A549 treated with RU486 at 1 μM for 4 hours (cell line): ENCODE measurements at places on chromosomes 11 and 22. TPM values are rescaled to one million over a fixed set of nuclear protein-coding genes. Genes with fewer than 3 reads are reported as not detected.

The OR4A47 gene
- total RNA-seq: not detected in 5 replicates

The CYTH4 gene
- 0.61 to 0.94 TPM (median 0.86 TPM) in 5 replicates for total RNA-seq

The JHY gene
- total RNA-seq: 3.0 to 3.7 TPM (median 3.5 TPM) in 5 replicates

The PAMR1 gene
- 0.06 TPM in 1 of 5 replicates, not detected in the others for total RNA-seq

The TESMIN gene
- total RNA-seq: 3.6 to 7.0 TPM (median 4.8 TPM) in 5 replicates

The SAA1 gene
- 0.25 to 1.1 TPM (median 0.49 TPM) in 4 of 5 replicates, not detected in the other for total RNA-seq

The SLN gene
- total RNA-seq: 0.64 to 1.5 TPM (median 0.97 TPM) in 5 replicates

The ABCG4 gene
- 0.18 to 0.37 TPM (median 0.21 TPM) in 5 replicates for total RNA-seq

The MMP7 gene
- total RNA-seq: 20.9 to 30.7 TPM (median 24.7 TPM) in 5 replicates

The IPO7 gene
- 52.0 to 112 TPM (median 101 TPM) in 5 replicates for total RNA-seq

The MYRF gene
- 14.8 to 23.0 TPM (median 19.8 TPM) in 5 replicates for total RNA-seq

The OR56A1 gene
- not detected in 5 replicates for total RNA-seq

The DDX25 gene
- total RNA-seq: 0.10 TPM in 1 of 5 replicates, not detected in the others

The OR8D4 gene
- total RNA-seq: not detected in 5 replicates

The OR6A2 gene
- not detected in 5 replicates for total RNA-seq

The LDHAL6A gene
- not detected in 5 replicates for total RNA-seq

The CPT1B gene
- 7.5 to 14.2 TPM (median 13.8 TPM) in 5 replicates for total RNA-seq

The UBQLNL gene
- total RNA-seq: not detected in 5 replicates

The SPDYC gene
- total RNA-seq: not detected in 5 replicates

The EED gene
- 16.3 to 29.1 TPM (median 27.6 TPM) in 5 replicates for total RNA-seq

The APOL4 gene
- not detected in 5 replicates for total RNA-seq

The DEAF1 gene
- 26.8 to 38.2 TPM (median 36.6 TPM) in 5 replicates for total RNA-seq

The FGF19 gene
- 0.09 to 0.12 TPM in 2 of 5 replicates, not detected in the others for total RNA-seq

The NELL1 gene
- total RNA-seq: not detected in 5 replicates

The OR52E1 gene
- not detected in 5 replicates for total RNA-seq

The PRR5 gene
- total RNA-seq: 12.2 to 20.1 TPM (median 18.2 TPM) in 5 replicates

The ADAMTS8 gene
- total RNA-seq: 0.37 to 0.49 TPM (median 0.42 TPM) in 5 replicates

The MMP3 gene
- total RNA-seq: 0.31 to 0.45 TPM in 2 of 5 replicates, not detected in the others

The LGALS12 gene
- total RNA-seq: not detected in 5 replicates

The OR2D2 gene
- not detected in 5 replicates for total RNA-seq

The RAG1 gene
- total RNA-seq: 0.21 to 0.30 TPM (median 0.26 TPM) in 5 replicates
